Erythroblast (primary cell): ENCODE measurements at places on chromosomes 1 and 21.

DNA sequence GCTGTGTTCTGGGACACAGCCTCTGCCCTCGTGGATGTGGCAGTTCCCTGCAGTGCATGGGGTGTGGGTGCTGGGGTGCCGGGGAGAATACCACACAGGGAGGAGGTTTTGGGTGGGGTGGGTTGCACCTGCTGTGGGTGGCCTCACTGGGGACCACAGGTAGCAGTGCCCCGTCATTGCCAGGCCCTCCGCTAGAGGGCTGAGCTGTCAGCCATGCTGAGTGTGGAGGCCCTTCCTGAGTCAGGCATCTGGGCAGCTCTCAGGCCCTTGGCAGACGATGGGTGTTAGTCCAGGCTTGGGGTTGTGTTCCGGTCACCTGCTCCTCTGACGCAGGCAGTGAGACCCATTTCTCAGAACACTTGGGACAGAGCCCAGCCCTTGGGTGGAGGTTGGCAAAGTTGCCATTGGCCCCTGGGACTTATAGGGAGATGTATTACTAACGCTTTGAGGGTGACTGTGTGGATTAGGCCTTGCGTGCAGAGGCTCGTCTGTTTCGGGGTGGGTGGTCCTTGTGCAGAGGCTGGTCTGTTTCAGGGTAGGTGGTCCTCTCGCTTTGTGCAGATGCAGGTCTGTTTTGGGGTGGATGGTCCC is 23.9 kb downstream of the PCNT start:
- peak; percentile 12 for DNase-seq

GRCh38 chr21:45622416-45623097 is 21.0 kb upstream of the PCBP3 start:
- DNase-seq = no peak

DNA sequence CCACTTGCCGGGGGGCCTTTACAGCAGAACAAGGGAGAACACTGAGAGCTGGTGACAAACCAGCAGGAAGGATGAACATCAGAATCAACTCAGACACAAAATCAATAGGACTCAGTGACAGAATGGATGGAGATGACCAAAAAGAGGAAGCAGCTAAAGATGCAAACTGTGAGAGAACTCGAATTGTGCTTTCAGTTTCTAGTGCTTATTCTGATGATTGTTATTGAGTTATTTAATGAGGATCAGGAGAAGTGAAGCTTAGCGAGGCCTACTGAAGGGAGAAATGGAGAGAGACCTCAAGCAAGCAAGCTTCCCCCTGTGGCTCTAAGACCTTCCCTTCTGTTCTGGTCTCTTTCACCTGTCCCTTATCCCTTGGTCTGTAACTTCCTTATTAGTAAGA is 30.3 kb upstream of the TMEM125 start:
- DNase-seq = no peak

DNA sequence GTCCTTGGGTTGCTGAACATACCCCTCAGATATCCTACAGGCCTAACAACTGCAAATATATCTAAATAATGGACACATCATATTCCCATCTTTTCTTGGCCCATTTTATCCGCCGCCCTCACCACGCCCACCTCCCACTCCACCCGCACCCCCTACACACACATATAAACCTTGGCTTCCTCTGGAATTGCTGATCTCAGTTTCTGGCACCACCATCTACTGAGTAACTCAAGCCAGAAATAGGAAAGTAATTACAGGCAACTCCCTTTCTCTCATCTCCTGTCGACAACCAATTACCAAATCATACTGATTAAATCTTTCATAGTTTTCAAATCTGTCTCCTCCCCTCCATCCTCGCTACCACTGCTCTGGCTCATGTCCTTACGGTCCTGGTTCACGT is 4.7 kb downstream of the RGS8 start:
- DNase-seq = no peak

DNA sequence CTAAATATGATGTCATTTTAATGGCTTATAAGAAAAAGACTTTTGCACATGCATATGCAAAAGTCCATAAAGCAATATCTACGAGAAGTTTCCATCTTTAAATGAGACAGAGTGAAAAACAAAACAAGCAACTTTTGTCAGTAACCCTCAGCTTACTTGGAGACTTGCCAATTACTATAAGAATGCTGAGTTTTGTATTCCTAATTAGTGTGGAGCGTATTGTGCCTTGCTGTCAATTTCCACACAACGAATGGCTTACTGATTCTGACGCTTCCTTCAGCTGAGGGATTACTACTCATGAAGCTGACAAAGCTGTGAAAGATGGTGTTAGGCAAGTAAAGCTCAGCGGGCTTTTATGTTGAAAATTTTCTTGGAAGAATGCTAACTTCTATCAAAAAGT is 440.4 kb upstream of the ADAMTS5 start:
- DNase-seq = no peak

- DNase-seq = no peak
These were observed 45.4 kb upstream of the SYT6 start for GRCh38 chr1:114199017-114199594.

GRCh38 chr1:244076740-244077139 is 25.7 kb downstream of the ZBTB18 start:
- no peak for DNase-seq

- DNase-seq = no peak
These were observed 53.9 kb upstream of the AKT3 start for GRCh38 chr1:243903895-243904294.

- DNase-seq = no peak
These were observed 127.4 kb upstream of the CD34 start for GRCh38 chr1:208038303-208038702.

GRCh38 chr1:43914576-43915525 is 18.8 kb upstream of the ARTN start:
- no peak for DNase-seq

- no peak for DNase-seq
These were observed 102.6 kb downstream of the GLUL start for GRCh38 chr1:182288749-182289604.

GRCh38 chr21:39093526-39093925 is 89.7 kb downstream of the PSMG1 start:
- no peak for DNase-seq

- no peak for DNase-seq
These were observed 128.1 kb upstream of the ZNF648 start for GRCh38 chr1:182189535-182190066.

- DNase-seq = peak; percentile 97
These were observed at the start of gene GABPB2 for GRCh38 chr1:151070474-151071276. Gene GABPB2 (plus strand): TSS chr1:151070761. CDS start chr1:151088190, 17,429 bp downstream.

GRCh38 chr1:29270929-29271521 is 34.7 kb downstream of the PTPRU start:
- DNase-seq = no peak

- DNase-seq = no peak
These were observed 50.6 kb downstream of the SLC19A1 start for GRCh38 chr21:45491623-45492022.

DNA sequence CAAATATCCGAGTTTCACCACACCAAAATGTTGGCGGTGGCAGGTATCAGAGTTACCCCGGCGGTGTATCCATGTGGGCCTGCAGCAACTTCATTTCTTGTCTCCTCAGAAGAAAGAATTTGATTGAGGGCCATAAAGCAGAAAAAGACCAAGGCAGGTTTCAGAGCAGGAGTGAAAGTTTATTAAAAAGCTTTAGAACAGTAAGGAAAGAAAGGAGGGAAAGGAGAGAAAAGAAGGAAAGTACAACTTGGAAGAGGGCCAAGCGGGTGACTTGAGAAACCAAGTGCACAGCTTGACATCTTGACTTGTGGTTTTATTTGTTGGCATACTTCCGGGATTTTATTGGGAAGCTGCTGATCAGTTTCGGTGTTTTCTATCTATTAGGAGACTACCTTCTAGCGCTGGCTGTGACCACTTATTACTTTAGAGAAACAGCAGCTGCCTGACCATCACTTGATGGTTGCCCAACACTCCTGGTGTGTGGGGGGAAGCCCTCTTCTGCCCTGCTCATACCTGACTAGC is 75.5 kb upstream of the RAB3GAP2 start:
- no peak for DNase-seq

DNA sequence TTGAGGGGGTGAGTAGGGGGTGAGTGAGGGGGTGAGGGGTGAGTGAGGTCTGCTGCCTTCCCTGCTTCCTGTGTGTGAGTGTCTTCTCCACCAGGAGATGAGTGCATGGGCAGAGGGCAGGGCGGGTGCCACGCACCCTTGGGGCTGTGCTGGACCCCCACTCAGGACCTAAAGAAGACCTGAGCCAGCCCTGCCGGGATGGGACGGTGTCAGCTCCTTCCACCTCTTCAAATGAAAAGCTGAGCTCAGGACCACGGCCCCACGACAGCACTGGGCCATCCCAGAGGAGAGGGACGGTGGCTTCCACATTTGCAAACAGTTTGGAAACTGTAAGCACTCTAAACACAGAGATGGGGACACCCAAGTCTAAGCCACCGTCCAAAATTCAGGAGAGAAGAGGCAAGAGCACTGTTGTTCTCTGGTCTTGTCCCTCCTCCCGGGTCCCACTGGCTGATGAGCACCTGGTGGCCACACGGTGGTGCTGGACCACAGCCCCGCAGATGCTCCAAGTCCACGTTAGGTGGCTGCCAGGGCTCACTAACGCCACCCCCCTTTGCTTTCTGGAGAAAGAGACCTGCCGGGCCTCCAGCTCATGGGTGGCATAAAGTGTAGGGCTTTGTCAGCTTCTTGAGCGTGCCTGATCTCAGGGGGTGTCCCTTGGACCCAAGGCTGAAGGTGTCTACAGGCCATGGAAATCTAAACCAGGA is 32.1 kb downstream of the TMPRSS2 start:
- DNase-seq = no peak

- no peak for DNase-seq
These were observed 13.1 kb upstream of the HEYL start for GRCh38 chr1:39652554-39652953.

DNA sequence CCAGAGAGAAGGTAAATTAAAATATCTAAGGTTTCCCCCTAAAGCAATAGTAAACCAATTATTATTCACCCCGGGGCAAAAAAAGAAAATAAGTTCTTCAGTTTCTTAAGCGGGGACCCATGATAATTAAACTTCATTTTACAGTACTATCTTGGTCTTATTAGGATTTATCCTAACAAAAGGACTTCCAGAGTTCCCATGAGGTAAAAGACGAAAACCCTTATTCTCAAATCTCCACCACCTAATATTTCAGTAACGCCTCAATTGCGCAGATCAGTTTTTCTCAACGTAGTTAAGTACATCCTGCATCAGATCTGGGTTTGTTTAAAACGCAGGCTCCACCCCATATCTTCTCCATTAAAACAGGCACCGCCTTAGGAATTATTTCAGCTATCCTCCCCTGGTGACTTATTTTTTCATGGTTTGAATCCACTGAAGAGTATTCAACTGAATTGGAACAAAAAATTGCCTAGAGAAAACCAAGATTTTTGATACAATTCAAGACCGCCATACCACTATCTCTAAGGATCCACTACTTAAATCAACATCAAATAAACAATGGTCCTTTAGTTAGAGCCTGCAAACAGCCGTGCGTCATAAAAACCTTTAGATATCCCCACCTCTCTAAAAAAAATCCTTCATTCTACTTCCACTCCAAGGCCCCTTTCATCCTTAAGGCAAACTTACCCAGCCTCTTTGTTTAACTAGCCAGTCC is 1.7 kb downstream of the MCL1 start:
- peak; percentile 63 for DNase-seq

DNA sequence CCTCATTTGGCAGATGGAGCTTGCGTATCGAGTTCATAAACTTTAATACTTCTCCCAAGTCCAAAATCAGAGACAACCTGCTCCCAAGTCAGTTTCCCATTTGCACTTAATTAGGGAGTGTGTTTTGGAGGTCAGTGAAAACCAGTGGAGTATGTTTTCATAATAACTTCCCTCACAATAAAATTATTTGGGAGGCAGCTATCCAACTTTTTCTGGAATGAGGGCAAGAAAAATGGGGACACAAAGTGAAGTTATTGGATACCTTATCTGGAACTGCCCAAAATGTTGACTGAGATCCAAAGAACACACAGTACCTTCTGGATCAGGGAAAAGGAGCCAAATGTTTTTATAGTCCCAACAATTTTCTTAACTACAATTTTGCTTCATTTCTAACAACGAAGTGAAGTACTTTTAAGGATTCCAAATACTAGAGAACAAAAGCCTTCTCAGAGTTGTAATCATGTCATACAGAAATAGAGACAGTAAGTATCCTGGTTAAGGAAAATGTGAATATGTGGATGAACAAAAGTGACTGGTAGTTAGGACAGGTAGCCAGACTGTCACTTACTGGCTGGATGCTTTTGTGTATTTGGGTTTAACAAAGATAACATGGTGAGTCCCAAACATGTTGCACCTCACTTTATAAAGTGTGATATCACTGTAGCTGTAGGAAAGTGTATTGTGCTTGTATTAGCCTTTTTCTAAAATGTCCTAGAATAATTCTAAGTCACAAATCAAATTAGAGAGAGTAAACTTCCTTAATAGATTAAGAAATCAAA is 325.0 kb downstream of the HLX start:
- no peak for DNase-seq

DNA sequence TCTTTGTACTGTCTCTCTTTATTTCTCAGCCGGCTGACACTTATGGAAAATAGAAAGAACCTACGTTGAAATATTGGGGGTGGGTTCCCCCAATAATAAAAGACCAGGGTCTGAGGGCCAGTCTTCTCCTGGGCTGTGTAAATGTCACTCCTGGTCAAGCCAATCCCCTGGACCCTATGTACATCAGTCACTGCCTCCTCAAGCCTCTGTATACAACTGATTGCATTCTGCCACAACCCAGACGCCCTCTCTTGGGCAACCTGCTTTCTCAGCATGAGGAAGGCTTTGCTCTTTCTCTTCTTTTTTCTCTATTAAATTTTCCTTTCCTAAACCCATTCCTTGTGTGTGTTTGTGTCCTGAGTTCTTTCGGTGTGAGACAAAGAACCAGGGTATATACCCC is 84.1 kb upstream of the SERBP1 start:
- DNase-seq = no peak

- DNase-seq = no peak
These were observed 170.6 kb upstream of the RUNX1 start for GRCh38 chr21:35219719-35220118.

- no peak for DNase-seq
These were observed 8.4 kb upstream of the SERPINC1 start for GRCh38 chr1:173925306-173926242.

- no peak for DNase-seq
These were observed 194.8 kb downstream of the NFIA start for GRCh38 chr1:61277121-61277690.

GRCh38 chr1:48739091-48739490 is 37.6 kb downstream of the BEND5 start:
- no peak for DNase-seq

DNA sequence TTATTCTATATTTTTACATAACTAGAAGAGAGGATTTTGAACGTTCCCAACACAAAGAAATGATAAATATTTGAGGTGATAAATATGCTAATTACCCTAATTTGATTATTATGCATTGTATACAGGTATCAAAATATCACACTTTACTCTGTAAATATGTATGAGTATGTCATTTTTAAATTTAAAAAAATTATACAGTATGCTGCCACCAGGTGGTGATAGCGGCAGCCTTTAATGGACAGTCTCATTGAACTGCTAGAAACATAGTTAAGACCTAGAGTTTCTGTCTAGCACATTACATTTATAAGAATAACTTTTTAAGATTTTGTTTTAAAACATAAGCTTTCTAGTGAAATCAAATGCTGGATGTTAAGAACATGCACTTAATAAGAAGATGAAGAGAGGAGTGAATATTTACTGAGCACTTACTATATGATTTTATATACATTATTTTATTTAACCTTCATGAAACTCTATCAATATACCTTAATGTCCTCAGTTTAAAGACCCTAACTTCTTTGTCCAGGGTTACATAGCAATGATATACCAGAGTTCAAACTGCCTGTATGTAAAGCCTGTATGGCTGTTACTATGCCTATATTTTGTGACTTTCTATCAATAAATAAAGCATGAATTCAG is 207.1 kb downstream of the NUF2 start:
- DNase-seq = peak; percentile 44

GRCh38 chr1:8431019-8431418 is 113.1 kb downstream of the SLC45A1 start:
- peak; percentile 11 for DNase-seq
